ENCODE measurements at places on chromosomes 7 and 10.
A peak's percentile ranks its signal among the peaks of the same experiment; 100 is the strongest.

- no peak for DNase-seq
Observed at GRCh38 chr10:63539994-63540393, 18.8 kb downstream of the REEP3 start.

DNA sequence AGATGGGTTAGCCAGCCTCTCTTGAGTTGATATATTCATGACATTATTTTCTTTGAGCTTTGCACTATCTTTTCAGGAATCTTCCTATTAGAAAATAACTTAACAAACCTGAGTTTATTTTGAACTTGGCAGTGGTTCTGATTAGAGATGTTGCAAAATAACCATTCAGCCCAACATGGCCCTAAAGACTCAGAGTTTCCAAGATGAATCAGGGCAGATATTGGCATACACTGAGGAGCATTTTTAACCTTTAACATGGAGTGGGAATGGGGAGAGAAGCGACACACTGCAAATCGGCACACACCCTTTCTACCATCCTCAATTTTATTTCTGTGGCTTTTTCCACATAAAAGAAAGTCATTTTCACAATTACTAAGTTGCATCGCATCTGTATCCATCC lies 190.8 kb downstream of the TRIL start:
- no peak for DNase-seq

DNA sequence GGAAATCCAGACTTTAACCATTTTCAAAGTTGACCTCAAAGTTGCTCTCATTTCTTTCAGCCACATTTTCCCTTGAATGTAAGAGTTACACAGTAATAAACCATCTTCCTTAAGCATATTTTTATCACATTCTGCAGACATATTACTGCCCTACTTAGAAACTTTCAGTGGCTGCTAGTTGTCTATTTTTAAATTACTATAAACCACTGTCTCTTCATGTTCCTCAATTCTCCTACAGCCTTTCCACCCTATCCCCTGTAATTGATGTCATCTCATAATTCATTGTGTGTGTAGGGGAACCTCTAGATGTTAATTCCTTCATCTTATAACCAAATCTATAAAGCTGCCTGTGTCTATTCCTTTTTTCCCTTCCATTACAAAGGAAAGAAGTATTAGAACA lies 78.1 kb upstream of the STRIP2 start:
- DNase-seq = no peak

GRCh38 chr7:151940048-151940811 lies 16.0 kb upstream of the GALNTL5 start:
- no peak for DNase-seq

GRCh38 chr10:101130984-101131961 lies at the start of gene TLX1:
TSS of gene TLX1 (plus strand) at chr10:101131300. CDS start at chr10:101131542, 242 bp downstream.
- no peak for DNase-seq

DNA sequence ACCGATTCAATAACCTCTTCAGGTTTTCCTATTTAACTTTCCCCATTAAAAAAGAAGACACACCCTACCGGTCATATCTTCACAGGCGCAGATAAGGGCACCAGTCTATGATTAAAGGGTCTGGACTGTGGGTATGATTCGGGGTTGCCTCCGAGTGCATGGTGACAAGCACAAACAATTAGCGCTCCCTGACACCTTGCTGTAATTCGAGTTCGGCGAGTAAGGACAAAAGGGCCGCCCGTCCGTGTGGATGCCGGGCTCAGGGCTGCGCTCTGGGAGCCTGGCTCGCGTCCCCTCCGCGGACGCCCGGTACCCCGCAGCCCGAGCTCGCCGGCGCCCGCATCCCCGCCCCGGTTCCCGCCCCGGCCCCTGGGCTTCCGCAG lies 111.9 kb upstream of the RHEB start:
- DNase-seq = no peak

DNA sequence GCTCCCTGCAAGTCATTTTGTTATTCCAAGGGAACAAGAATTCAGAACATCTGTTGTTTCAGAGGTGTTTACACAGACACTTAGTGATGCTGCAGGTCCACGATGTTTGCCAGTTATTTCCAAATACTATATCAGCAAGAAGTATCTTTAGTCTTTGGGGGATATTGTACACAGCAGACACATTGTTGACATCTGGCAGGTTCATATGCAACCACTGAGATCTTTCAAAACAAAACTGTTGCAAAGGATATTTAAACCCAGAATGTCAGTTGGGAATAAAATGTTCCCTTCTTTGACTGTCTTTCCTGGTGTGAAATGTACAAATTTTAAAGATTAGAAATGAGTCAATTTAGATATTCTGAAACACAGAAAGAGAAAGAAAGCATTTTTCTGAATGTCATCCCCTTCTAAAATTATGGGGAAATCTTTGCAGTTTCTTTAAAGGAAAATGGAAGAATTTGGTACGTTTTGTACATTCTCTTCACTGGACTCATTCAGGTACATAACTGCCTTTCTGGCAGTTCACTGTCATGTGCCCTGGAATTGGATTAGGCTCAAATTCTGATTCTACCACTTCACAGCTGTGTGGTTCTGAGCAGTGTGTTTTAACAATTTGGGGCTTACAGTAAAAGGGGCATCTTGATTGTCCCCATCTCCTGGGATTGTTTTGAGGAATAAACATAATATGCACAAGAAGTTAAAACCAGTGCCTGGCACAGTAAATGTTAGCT lies 40.3 kb upstream of the CELF2 start:
- DNase-seq = no peak

- no peak for DNase-seq
Observed at GRCh38 chr10:89651205-89651915, 6.3 kb upstream of the PANK1 start.

GRCh38 chr10:118298787-118299186 lies 43.3 kb downstream of the FAM204A start:
- DNase-seq = no peak

DNA sequence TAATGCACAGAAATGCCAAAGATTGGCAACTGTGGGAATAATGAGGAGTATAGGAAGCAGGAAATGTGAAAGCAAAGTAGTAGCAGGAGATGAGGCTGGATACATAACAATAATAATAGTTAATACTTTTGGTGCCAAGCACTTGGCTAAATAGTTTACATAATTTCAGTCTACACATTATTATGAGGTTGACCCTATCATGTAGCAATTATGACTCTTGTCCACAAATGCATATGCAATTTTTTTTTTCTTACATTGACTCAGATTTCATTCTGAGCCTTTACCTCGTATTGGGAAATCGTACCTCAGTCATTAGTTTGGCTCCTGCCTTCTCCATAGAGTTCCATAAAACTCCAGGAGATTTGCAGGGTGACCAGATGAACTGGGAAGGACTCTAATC lies 219.9 kb downstream of the SUGCT start:
- DNase-seq = no peak

GRCh38 chr7:128874140-128875031 lies 11.7 kb downstream of the ATP6V1F start:
- no peak for DNase-seq

- DNase-seq = no peak
Observed at GRCh38 chr10:3306050-3306449, 133.5 kb upstream of the PITRM1 start.

DNA sequence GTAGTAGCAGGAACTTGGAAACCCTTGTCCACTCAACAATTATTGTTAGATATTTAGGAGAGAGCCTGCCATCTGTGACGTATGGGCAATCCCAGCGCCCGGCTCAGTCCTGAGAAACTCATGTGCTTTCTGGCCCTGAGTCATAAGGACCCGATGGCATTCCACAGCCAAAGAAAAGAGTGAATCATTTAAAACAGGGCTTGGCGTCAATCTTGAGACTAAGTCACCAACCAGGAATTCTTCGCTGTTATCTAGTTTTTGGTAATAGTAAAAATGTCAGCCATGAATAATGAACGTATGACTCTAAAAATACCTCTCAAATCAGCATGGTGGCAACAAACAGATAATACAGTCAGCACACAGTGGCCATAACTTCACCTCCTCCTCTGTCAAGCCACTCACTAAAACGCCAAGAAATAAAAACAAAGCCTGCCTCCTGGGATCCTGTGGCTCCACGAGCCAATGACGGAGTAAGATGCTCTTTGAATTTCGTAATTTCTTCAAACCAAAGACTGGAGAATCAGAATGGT lies 140.8 kb downstream of the ADAM12 start:
- DNase-seq = no peak

DNA sequence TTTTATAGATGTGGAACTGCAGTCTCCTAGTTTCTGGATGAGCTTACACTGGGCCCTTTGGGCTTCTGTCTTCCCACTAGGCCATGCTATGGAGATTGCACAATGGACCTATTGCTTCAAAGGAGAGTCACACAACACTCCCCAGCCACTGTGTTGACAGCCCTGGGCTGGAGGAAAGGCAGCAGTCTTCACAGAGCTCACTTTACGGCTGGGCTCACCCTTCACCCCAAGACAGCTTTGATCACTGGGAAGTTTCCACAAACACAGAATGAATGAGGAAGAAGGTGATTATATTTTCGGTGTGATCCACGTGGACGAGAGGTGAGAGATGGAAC lies 92.7 kb upstream of the GDF10 start:
- DNase-seq = no peak

- DNase-seq = no peak
Observed at GRCh38 chr7:90604383-90604782, 8.3 kb downstream of the CDK14 start.

- DNase-seq = no peak
Observed at GRCh38 chr10:131271195-131271880, 40.2 kb downstream of the TCERG1L start.

DNA sequence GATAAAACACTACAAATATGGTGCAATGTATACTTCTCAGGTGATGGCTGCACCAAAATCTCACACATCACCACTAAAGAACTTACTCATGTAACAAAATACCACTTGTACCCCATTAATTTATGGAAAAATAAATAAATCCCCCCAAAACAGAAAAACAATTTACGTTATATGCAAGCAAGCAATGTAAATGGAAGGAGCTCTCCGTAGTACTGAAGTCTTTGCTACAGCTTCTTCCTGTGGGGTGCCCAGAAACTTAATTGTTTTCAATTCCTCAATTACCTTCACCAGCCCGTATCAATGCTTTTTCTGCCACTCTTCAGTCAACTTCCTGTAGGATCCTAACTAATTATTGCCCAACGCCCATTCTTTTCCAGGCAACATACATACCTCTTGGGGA lies 138.1 kb downstream of the RELN start:
- DNase-seq = no peak

DNA sequence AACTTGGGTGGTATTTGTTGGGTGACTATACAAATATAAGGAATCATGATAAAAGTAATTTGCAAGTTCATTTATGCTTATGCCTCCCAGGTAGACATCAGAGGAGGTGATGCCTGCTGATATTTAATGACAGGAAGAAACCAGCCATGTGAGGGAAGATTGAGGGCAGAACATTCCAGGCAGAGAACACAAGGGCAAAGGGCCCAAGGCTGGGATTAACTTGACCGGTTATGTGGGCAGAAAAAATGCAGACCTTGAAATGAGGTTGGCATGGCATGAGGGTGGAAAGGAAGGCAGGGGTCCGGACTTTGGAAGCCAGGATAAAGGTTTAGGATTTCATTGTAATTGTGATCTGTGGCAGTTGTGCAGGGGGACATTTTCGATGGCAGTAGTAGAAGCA lies 68.0 kb upstream of the MTPN start:
- DNase-seq = no peak

DNA sequence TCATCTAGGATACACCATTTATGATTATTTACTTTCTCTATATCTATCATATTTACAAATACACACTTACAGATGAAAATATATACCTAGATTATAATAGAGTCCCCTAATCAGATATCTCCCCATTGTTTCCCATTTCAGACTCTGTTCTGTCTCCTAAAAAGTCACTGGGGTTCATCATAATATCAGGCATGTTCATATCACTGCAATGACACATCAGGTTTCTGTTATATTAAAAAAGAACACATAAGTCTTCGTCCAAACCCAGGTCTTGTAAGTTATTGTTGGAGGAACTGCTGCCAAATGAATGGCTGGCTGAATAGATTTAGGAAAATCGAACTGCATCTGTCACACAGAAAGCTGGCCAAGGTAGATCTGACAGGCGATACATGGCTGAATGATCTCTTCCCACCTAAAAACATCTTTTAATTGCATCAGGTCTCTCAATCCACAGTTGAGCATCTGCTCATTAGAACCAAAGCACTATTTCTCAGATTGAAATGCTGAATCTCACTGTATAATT lies 178.7 kb downstream of the CACNA2D1 start:
- DNase-seq = peak; percentile 24

DNA sequence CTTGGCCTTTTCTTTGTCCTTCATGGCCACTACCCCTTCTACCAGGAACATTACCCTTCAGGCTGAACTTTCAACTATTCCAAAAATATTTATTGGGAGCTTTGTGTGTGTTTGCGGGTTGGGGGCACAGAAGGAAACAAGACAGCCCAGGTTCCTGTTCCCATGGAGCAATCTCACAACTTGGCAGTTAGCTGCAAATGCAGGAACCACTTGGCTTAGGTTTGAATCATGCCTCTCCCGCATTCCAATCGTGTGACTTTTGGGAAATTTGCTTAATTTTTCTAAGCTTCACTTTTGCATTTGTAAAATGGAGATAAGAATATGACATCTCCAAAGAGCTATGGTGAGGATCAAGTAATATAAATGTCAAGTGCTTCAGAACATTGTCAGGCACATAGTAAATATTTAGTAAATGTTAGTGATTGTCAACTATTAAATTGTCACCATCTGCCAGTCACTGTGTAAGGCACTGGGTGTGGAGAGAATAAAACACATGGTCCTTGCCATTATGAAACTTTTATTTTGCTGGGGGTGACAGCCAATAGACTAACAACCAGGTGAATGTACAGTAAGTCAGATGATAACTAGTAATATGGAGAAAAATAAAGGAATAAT lies 277.1 kb downstream of the SNX13 start:
- DNase-seq = no peak

DNA sequence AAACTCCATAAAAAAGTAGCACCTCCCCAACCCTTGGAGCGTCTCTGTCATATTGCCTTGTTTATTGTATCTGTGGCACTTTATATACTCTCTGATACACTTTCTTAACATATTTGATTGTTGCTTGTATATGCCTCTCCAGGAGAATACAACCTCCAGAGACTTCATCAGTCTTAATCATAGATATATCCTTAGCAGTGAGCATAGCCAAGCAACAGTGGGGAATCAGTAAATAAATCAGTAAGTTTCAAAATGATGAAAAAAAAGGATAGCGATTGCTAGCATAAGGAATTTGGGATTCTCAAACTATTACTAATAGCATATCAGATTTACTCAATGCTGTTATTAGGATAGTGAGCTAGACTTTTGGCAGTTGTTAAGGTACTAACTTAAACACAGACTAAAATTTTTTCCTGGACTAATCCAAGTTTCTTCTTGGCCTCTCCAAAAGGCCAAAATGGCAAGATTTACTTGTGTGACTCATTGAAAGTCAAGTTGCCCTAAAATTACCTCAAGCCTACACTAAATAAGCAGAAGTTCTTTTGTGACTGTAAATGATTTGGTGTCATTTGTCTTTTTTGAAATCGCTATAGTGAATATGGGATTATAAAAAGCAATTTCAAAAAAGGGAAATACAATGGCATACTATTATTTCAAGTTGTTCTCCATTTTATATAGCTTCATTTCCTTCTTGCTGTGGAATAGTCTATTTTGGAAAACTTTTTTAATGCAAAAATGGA lies 177.9 kb downstream of the CHN2 start:
- no peak for DNase-seq

- DNase-seq = peak; percentile 94
Observed at GRCh38 chr10:84424731-84425167, 96.4 kb downstream of the CCSER2 start.

- DNase-seq = peak; percentile 34
Observed at GRCh38 chr10:77531441-77532001, 106.1 kb downstream of the KCNMA1 start.
